ENCODE measurements at places on chromosomes 6 and 20.

DNA sequence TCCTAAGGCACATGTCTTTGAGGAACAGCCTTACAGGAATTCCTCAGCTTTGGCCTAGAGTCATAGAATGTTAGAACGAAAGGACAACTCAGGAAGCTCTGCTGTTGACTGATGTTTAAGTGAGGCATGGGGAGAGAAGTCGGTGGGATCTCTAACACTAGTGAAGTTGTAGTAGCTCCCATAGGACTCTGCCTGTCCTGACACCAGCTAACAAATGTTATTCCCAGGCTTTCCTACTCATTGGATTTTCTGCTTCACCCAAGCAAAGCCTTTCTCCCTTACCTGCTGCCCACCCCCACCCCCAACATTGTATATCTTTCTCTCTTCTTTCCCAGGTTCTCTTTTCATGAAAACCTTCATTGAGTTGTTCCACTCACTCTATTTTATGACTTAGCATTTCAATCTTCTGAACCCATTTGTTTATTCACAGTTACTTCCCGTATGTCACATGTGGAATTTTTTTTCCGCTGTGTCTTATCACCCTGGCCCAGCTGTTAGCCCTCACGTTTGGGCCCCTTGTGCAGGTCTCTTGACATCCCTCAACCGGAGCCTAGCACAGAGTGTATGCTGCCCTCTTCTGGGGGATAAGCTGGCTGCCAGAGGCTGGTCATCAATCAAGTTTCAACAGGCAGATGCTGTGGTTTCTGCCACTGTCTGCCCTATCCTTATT, 39.2 kb upstream of the RNF8 start:
- peak; percentile 36 for DNase-seq

GRCh38 chr6:114879693-114880092, 536.9 kb upstream of the HS3ST5 start:
- no peak for DNase-seq

DNA sequence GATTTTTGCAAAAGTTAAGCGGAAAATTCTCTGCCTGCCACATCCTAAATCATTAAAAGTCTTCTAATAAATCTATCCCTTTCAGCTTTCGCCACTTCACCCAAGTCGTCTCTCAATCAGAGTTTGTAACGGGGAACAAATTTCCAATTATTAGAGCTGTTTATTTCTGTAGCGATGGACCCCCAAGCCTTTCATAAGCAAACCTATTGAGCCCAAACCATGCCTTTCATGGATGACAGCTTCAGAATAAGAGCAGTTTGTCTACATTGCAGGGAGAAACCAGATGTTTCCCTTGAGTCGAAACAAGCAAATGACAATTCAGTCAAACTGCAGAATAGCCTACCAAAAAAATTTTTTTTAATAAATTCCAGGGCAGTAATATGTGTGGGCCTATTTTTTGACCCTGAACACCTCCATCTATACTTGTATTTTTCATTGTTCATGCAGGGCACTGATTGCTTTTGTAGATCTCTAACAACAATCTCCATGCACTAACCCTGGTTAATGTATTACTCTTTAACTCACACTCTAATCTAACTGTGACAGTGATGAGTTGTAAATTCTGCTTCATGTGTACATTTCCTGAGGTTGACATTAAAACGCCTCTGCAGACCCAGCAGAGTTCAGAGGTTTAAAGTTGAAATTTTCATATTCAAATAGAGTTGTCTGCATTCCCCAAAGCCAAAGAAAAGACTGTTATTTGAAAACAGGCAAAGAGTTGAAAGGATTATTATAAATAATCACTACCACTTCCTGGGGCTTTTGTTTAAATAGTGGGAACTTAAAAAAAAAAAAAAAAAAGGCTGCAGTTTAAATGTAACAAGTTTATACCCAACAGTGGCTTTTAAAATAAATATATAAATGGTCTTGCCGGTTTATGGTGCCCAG, 64.5 kb downstream of the ATP9A start:
- no peak for DNase-seq

- DNase-seq: no peak
Observed at GRCh38 chr6:42896178-42896719, 16.8 kb downstream of the RPL7L1 start.

DNA sequence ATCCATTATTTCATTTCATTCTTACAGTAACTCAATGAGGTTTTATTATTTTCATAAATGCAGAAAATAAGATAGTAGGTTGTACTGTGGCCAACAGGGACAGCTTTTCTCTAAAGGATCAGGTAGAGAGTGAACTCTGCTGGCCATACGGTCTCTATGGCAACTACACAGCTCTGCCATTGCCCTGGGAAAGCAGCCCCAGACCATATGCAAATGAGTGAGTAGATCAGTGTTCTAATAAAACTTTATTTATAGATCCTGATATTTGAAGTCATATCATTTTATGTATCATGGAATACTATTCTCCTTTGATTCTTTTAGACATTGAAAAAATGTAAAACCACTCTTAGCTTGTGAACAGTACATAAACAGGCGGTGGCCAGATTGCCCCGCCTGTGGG, 192.5 kb upstream of the RREB1 start:
- DNase-seq: no peak

DNA sequence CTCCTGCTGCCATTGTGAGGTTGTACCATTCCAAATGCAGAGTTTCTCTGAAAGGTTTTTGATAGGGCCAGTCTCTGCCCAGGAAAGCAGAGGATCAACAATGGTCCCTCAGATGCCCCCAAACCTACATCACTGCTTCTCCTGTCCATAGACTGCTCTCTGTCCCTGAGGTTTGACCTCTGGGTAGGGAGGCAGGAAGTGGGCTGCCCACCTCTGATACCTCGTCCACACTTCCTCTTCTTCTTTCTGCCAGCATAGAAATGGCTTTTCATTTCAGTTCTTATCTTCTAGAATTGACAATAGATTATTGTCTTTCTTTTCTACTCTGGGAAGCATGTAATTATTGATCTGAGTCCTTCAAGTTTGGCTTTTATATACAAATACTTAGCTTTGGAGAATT, 170.6 kb downstream of the TRMT11 start:
- DNase-seq: no peak

- DNase-seq: no peak
Observed at GRCh38 chr20:49612127-49612738, 44.3 kb upstream of the PTGIS start.

GRCh38 chr20:44597930-44598329, 15.6 kb downstream of the PKIG start:
- no peak for DNase-seq

DNA sequence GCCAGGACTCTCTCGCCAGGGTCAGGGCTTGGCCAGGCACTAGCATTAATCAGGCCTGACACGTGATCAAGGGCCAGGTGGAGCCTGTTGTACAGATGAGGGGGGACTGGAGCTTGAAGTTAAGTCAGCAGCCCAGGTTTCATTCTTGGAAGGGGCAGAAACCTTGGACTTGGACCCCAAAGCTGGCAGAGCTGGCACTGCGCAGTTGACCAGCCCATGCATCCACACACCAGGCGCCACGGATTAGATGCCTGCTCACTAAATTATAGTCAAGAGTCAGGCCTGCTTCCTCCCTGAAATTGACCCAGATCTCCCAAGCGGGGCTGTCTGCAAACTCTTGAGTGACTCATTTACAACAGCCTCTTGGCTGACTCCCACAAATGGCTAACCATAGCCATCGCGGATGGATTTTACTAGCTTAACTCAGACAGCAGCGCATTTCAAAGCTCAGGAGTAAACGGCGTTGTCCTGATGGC, 4.1 kb upstream of the TAF4 start:
- no peak for DNase-seq

GRCh38 chr20:7930343-7930742, 9.9 kb downstream of the HAO1 start:
- no peak for DNase-seq

Measured in nephron progenitor cell (in vitro differentiated cells).